Fibroblast of lung (primary cell): ENCODE measurements at places on chromosomes 13 and 19. TPM values are rescaled to one million over a fixed set of nuclear protein-coding genes. Genes with fewer than 3 reads are reported as not detected.

Gene ZNF700
- 3.9 and 5.7 TPM in 2 replicates for polyA plus RNA-seq

DNA sequence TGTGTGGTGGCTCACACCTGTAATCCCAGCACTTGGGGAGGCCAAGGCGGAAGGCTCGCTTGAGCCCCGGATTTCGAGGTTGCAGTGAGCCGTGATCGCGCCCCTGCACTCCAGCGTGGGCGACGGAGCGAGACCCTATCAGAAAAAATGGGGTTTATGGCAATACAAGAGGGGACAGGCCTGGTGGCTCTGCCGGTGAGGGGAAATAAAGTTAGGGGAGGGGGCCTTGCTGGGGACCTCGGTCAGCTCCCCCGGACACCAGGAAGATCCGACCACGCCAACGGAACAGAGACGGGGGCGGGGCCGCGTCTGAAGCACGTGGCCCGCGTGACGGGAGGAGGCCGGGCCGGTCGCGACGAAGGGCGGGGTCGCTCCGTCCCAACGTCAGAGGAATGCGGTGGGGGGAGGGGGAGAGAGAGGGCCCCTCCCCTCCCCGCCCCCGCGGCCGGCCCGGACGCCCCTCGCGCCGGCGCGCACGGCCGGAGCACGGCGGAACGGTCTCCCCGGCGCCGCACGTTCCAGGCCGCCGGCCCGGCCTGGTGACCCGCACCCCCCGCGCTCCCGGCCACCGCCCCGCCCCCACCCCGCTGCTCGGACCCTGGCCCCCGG lies 1.9 kb upstream of the HNRNPL start:
- H3K27ac ChIP-seq: peak overlapping the region; percentile 95
- H3K4me1 ChIP-seq: peaks cover 11% of the 10 kb centered on the region
- H3K36me3 ChIP-seq: peaks cover 5% of the 10 kb centered on the region
- no peaks in the 10 kb centered on the region for H3K27me3 ChIP-seq
- peak; percentile 85 for DNase-seq
- peak overlapping the region; percentile 69 for H3K4me3 ChIP-seq

Gene CEBPA
- polyA plus RNA-seq: 0.05 TPM in 1 of 2 replicates, not detected in the other

DNA sequence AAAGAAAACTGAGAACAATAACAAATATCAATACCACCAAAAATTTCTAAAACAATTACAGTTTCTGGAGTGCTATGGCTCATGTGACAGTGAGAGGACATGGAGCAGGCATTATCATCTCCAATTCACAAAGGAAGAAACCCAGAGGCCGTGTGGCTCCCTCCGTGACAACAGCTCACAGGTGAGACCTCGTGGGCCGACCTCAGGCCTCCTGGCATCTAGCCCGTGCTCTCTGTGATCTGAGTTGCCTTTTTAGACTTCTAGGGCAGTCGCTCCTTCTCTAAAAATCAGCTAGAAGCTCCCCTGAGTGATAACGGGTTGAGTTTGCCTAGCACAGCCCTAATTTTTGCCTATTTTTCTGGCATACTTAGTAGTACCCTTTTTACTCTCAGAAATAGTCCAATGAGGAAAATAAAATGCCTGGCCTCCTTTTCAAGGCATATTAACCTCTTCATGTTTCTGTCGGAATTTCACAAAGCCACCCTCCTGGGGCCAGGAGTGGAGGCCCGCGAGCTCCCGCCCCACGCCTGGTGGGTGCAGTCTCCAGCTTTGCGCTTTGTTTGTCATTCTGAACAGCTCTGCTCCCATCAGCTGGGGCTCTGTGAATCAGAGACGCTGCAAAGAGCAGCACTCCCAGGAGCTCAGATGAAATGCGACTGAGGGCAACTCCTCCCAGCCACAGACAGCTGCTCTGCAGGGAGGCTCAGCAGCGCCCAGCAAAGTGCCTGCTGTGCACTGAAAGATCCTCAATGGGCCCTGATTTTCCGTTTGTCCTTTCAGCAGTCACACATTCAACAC lies 292.5 kb downstream of the UQCRFS1 start:
- H3K36me3 ChIP-seq: no peaks in the 10 kb centered on the region
- H3K4me3 ChIP-seq: no peak overlapping the region
- no peaks in the 10 kb centered on the region for H3K27me3 ChIP-seq
- no peak overlapping the region for H3K27ac ChIP-seq

Gene KLK7
- polyA plus RNA-seq: not detected in 2 replicates

DNA sequence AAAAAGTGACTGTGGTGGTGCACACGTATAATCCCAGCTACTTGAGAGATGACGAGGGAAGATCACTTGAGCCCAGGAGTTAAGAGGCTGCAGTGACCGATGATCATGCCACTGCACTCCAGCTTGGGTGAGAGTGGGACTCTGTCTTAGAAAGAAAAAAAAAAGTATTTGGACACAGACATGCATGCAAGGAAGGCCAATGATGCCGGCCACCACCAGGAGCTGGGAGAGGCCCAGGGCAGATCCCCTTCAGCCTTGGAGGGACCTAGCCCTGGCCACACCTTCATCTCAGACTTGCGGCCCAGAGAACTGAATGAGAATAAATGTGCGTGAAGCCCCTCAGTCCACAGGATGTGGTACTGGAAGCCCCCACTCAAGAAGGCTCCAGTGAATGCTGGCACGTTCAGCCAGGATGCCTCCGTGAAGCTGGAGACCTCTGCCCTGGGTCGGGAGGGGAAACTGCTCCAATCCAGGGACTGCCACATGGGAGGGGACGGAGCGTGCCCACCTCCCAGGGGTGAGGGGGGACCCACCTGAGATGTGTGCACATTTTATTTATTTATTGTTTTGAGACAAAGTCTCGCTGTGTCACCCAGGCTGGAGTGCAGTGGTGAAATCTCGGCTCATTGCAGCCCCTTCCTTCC lies 14.6 kb downstream of the TNFAIP8L1 start:
- H3K36me3 ChIP-seq: peaks cover 21% of the 10 kb centered on the region
- no peak overlapping the region for H3K4me3 ChIP-seq
- no peaks in the 10 kb centered on the region for H3K4me1 ChIP-seq
- no peak overlapping the region for H3K27ac ChIP-seq
- H3K27me3 ChIP-seq: no peaks in the 10 kb centered on the region
- no peak for DNase-seq

DNA sequence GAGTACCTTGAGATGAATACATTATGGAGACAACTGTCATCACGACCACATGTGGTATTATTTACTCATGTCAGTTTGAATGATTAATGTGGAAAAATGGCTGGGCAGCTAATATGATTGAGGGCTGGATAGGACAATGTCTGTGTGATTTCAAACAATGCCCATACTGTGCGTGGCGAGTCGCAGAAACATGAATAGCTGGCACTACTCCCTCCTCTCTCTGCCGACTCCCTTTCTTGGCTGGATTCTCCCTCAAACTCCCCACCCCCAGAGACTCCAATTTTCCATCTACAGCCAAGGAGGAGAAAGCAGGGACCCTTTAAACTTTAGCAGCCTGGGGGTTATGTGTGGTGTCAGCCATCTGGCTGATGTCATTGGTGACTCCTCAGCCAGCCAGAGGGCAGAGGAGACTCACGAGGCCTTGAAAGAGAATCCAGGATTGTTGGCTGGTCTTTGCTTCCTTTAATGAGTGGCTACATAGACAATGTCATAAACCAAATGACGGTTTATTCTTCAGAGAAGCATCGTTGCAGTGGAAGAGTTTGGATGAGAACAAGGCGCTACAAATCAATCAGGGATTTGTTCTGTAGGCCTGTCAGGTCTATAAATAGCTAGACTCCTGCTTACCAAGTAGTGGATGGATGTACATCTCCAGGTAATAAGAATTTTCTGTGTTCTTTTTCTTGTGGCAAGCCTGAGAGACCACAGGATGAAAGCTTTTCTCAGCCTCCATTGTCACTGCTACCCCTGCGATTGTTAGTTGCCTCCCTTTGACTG lies 165.6 kb downstream of the DLEU7 start:
- peaks cover 10% of the 10 kb centered on the region for H3K4me1 ChIP-seq
- no peak overlapping the region for H3K27ac ChIP-seq
- peaks cover 2% of the 10 kb centered on the region for H3K27me3 ChIP-seq
- no peaks in the 10 kb centered on the region for H3K36me3 ChIP-seq
- DNase-seq: peak; percentile 72
- H3K4me3 ChIP-seq: no peak overlapping the region

GRCh38 chr19:27795369-27795768 lies 1417.6 kb downstream of the UQCRFS1 start:
- no peaks in the 10 kb centered on the region for H3K36me3 ChIP-seq
- H3K27me3 ChIP-seq: no peaks in the 10 kb centered on the region
- H3K27ac ChIP-seq: no peak overlapping the region
- H3K4me3 ChIP-seq: peak overlapping the region; percentile 95

Gene IL4I1
- polyA plus RNA-seq: 0.09 and 0.21 TPM in 2 replicates

Gene LRFN3
- 2.2 and 2.6 TPM in 2 replicates for polyA plus RNA-seq

DNA sequence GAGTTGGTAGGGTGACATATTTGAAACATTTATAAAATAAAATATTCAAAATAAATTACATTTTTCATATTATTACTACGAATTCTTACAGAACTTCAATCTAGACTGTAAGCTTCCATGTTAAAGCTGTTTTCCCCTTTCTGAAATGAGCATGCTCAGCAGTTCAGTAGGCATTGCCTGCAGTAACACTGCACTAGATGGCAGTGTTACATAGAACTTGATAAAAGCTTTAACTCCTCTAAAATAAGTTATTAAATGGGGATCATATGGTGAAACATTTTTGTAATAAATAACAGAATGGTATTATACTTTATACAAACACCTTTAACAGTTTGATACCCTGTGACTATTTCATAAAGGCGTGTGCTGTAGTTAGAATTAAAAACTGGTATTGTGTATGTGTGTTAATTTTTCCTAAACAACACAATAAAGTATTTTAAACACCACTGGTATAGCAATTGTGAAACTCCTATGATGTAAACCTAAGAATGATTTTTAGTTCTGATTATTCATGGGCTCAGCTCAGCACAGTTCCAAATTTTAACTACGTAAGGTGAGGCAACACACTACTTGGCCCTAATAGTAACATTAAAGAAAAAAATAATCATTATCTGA lies 11.6 kb upstream of the GPR18 start:
- no peaks in the 10 kb centered on the region for H3K36me3 ChIP-seq
- H3K4me3 ChIP-seq: no peak overlapping the region
- H3K4me1 ChIP-seq: no peaks in the 10 kb centered on the region
- peak; percentile 81 for DNase-seq

DNA sequence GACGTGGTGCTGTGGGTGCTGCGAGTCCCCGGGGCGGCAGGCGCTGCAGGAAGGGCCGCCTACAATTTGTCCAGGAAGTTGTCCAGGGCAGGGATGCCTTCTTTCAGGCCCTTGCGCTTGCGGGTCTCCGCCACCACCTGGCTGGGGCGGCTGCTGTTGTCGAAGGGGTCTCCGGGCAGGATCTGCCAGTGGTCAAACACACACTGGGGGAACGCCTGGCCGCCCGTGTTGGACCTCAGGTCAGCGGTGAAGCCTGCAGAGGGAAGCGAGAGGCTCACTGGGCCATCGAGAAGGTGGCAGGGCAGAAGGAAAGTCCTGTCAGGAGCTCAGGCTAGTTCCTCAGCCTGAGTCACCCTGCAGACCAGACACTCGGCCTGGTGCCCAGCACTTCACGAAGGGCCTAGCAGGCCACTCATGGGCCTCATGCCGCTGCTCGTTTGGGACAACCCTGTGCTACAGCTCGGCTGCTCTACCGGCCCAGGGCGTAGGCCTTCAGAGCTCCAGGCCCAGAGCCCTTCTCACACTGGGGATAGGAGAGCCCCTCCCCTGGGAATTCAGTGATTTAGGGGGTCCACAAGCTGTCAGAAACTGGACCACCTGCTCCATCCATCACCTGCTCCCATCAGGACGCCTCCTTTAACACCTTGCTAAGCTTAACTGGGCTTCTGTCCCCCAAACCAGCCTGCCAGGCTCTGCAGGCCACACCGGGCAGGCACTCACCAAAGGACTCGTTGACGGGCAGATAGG lies 5.8 kb upstream of the DAPK3 start:
- H3K27me3 ChIP-seq: no peaks in the 10 kb centered on the region
- H3K4me1 ChIP-seq: peaks cover 3% of the 10 kb centered on the region
- H3K36me3 ChIP-seq: peaks cover 55% of the 10 kb centered on the region

- H3K27me3 ChIP-seq: no peaks in the 10 kb centered on the region
- H3K27ac ChIP-seq: no peak overlapping the region
- no peaks in the 10 kb centered on the region for H3K36me3 ChIP-seq
- no peak overlapping the region for H3K4me3 ChIP-seq
- H3K4me1 ChIP-seq: no peaks in the 10 kb centered on the region
Observed at GRCh38 chr13:72545030-72545719, 182.3 kb downstream of the MZT1 start.

GRCh38 chr13:33079960-33080359 lies 63.7 kb downstream of the KL start:
- H3K36me3 ChIP-seq: no peaks in the 10 kb centered on the region
- no peaks in the 10 kb centered on the region for H3K4me1 ChIP-seq
- no peak overlapping the region for H3K4me3 ChIP-seq
- H3K27me3 ChIP-seq: no peaks in the 10 kb centered on the region

DNA sequence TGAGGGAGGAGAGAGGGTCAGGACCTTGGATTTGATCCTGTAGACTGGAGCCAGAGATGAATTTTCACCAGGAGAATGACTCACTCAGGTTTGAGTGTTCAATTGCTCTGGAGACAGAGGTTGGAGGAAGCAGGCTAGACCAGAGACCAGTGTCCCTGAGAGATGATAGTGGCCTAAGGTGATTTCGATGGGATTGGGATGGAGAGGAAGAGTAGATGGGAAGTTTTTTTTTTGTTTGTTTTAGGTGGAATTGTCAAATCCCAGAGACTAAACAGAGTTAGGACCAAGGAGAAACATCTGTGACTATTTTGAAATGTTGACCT lies 2.3 kb downstream of the CEBPG start:
- H3K27ac ChIP-seq: no peak overlapping the region
- no peaks in the 10 kb centered on the region for H3K27me3 ChIP-seq
- H3K4me3 ChIP-seq: no peak overlapping the region
- peaks cover 6% of the 10 kb centered on the region for H3K4me1 ChIP-seq
- peak; percentile 62 for DNase-seq

- no peaks in the 10 kb centered on the region for H3K27me3 ChIP-seq
- no peaks in the 10 kb centered on the region for H3K4me1 ChIP-seq
- no peak overlapping the region for H3K4me3 ChIP-seq
- no peak for DNase-seq
Observed at GRCh38 chr13:28423010-28423409, 71.9 kb downstream of the FLT1 start.

DNA sequence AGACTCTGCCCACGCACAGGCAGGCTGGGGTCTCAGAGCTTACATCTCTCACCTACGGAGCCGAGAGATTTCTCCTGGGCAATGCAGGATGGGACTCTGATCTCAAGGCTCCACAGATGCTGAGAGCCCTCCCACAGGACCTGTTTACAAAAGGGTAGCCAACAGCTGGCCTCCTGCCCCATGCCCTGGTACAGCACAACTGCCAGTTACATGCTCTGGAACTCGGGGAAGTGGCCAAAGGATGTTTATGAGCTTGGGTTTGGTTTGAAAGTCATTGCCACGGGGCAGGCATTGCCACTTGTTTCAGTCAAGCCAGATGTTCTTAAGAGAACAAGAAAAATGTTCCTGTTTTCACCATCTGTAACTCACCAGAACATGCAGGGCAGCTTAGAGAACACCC lies 3.5 kb downstream of the DHRS12 start:
- H3K36me3 ChIP-seq: no peaks in the 10 kb centered on the region
- H3K27ac ChIP-seq: no peak overlapping the region
- no peak for DNase-seq
- H3K4me1 ChIP-seq: peaks cover 17% of the 10 kb centered on the region
- H3K27me3 ChIP-seq: no peaks in the 10 kb centered on the region

Gene LILRA5
- polyA plus RNA-seq: not detected in 2 replicates

- H3K27me3 ChIP-seq: no peaks in the 10 kb centered on the region
- H3K27ac ChIP-seq: no peak overlapping the region
- H3K4me3 ChIP-seq: no peak overlapping the region
- no peaks in the 10 kb centered on the region for H3K36me3 ChIP-seq
- peak; percentile 90 for DNase-seq
- H3K4me1 ChIP-seq: peaks cover 3% of the 10 kb centered on the region
Observed at GRCh38 chr13:44755872-44756271, 179.7 kb upstream of the TSC22D1 start.

- no peaks in the 10 kb centered on the region for H3K36me3 ChIP-seq
- peak; percentile 28 for DNase-seq
- no peak overlapping the region for H3K27ac ChIP-seq
- H3K4me3 ChIP-seq: no peak overlapping the region
- no peaks in the 10 kb centered on the region for H3K27me3 ChIP-seq
Observed at GRCh38 chr19:17385878-17386611, 8.0 kb downstream of the CCDC194 start.
